ENCODE measurements at places on chromosomes 1 and 21.

DNA sequence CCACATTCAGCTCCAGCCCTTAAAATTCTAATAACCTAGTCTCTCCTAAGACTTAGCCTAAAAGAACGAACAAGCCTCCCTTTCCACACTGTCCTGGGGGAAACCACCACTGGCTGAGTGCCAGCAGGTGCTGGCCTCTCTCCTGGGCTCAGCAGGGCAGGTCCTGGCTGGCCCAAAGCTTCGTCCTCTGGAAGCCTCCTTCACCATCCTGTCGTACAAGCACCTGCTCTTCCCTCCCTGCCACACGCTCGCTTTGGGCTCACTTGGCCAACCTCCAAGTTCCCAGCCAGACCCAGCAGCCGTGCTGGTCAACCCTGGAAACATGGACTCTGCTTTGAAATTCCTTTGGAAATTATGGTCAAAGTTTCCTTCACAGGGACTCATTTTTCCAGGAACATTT lies 58.2 kb upstream of the SLC25A33 start:
- no peak for DNase-seq

DNA sequence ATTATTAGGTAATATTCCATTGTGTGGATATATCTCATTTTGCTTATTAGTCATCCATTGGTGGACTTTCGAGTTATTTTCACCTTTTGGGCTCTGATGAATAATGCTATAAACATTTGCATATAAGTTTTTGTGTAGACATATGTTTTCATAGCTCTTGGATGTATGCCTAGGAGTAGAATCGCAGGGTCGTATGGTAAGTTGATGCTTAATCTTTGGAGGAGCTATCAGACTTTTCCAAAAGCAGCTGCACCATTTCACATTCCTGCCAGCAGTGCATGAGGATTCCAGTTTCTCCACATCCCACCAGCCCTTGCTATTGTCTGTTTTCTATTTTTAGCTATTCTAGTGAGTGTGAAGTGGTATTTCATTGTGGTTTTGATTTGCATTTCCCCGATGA lies 120.3 kb upstream of the TMEM51 start:
- peak; percentile 86 for DNase-seq

GRCh38 chr1:247089616-247090375 lies 11.2 kb upstream of the ZNF670 start:
- DNase-seq, result no peak

- DNase-seq, result no peak
These were observed 88.6 kb upstream of the LMO4 start for GRCh38 chr1:87239997-87240605.

DNA sequence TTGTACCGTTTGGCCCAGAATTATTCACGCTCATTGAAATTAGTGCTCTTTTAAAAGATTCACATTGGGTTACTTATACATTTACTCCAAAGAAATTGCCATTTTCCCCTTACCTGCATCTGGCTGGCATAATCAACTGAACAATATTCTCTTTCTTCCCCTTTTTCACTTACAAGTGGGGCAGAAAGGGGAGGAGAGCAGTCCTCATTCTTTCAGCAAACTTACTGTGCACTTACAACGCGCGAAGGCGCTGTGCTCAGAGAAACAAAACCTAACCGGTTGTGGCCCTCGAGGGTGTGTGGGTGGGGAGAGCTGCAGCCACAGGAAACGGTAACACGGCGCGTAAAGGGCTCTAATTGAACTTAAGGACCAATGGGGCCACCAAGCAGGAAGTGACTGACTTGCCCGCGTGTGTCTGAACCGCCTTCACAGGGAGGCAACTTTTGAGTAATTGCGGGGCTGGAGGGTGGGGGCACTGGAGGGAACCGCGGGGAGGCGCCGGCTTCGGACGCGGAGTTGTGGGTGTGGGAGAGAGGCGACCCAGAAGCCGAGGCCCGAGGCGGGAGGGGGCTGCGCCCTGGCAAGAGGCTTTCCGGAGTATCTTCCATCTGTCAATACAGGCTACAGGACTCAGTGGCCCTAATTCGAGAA lies 693 bp upstream of the PNRC2 start:
- DNase-seq, result peak; percentile 85

- no peak for DNase-seq
These were observed 35.0 kb downstream of the USP24 start for GRCh38 chr1:55180075-55180670.

DNA sequence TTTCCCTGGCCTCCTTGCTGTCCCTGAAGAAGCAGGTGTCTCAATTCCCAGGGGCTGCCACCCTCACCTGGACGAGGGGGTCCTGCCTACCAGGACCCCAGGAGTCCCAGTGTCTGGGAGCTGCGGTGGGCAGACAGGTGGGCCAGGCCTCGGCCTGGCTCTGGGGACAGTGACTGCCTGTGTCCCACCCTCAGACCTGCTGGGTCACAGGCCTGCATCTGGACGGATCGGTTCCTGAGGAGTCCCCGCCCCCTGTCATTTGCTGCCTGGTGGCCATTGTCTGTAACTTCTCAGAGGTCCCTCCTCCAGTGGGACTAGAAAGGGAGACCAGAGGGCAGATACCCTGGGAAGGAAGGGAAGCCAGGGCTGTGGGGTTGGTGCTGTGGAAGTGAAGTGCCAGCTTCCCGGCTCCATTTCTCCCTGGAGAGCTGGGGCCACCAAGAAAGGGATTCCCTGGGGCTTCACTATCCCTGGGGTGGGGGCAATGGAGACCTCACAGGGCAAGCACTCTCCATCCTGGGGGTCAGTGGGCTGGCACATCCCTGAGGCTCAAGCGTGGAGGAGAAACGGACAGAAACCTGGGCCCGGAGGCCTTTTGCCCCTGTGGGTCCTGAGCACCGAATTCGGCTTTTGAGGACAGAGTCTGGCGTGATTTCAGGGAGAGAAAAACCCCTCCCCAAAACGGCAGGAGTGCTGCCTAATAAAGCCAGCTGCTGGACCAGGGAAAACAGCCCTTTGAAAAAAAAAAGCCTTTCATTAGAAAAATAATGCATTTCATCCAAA lies 157.3 kb downstream of the PEX14 start:
- no peak for DNase-seq

- DNase-seq, result no peak
These were observed 42.3 kb downstream of the VAMP4 start for GRCh38 chr1:171699531-171699930.
